ENCODE measurements at places on chromosomes 13 and 19.

DNA sequence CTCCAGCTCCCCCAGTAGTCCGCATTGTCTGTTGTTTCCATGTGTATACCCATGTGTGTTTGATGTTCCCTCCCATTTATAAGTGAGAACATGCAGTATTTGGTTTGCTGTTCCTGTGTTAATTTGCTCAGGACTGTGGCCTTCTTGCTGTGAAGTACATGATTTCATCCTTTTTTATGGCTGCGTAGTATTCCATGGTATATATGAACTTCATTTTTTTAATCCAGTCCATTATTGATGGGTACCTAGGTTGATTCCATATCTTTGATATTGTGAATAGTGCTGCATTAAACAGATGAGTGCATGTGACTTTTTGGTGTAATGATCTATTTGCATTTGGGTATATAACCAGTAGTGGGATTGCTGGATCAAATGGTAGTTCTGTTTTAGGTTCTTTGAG lies 175.2 kb downstream of the PDS5B start:
- H3K27me3 ChIP-seq: no peaks in the 10 kb centered on the region
- peaks cover 6% of the 10 kb centered on the region for H3K36me3 ChIP-seq
- no peak overlapping the region for H3K27ac ChIP-seq
- no peak for DNase-seq
- H3K4me1 ChIP-seq: no peaks in the 10 kb centered on the region

GRCh38 chr13:79413521-79413920 lies 7.5 kb upstream of the RBM26 start:
- H3K27ac ChIP-seq: no peak overlapping the region
- H3K4me1 ChIP-seq: no peaks in the 10 kb centered on the region
- H3K27me3 ChIP-seq: peaks cover 2% of the 10 kb centered on the region
- no peaks in the 10 kb centered on the region for H3K36me3 ChIP-seq
- no peak for DNase-seq
- H3K4me3 ChIP-seq: no peak overlapping the region

- H3K27me3 ChIP-seq: no peaks in the 10 kb centered on the region
- no peaks in the 10 kb centered on the region for H3K36me3 ChIP-seq
- no peak overlapping the region for H3K4me3 ChIP-seq
- peaks cover 3% of the 10 kb centered on the region for H3K4me1 ChIP-seq
- no peak overlapping the region for H3K27ac ChIP-seq
These were observed 185.9 kb upstream of the NBEA start for GRCh38 chr13:34756136-34756535.

- H3K27ac ChIP-seq: no peak overlapping the region
- peaks cover 5% of the 10 kb centered on the region for H3K36me3 ChIP-seq
- H3K4me1 ChIP-seq: peaks cover 11% of the 10 kb centered on the region
- no peak for DNase-seq
- H3K27me3 ChIP-seq: peaks cover 5% of the 10 kb centered on the region
These were observed 61.9 kb upstream of the ATP12A start for GRCh38 chr13:24618011-24618955.

- no peaks in the 10 kb centered on the region for H3K36me3 ChIP-seq
- no peak overlapping the region for H3K4me3 ChIP-seq
- peak overlapping the region; percentile 52 for H3K27ac ChIP-seq
- peaks cover 18% of the 10 kb centered on the region for H3K4me1 ChIP-seq
These were observed 11.9 kb upstream of the FRY start for GRCh38 chr13:32019612-32020233.

GRCh38 chr13:63737418-63737817 lies 2321.8 kb upstream of the PCDH20 start:
- DNase-seq: no peak
- peaks cover 4% of the 10 kb centered on the region for H3K27me3 ChIP-seq
- peaks cover 7% of the 10 kb centered on the region for H3K36me3 ChIP-seq
- H3K27ac ChIP-seq: no peak overlapping the region
- no peak overlapping the region for H3K4me3 ChIP-seq

GRCh38 chr19:17296273-17296672 lies 7.0 kb downstream of the ABHD8 start:
- no peaks in the 10 kb centered on the region for H3K4me1 ChIP-seq
- no peaks in the 10 kb centered on the region for H3K27me3 ChIP-seq
- H3K4me3 ChIP-seq: no peak overlapping the region
- H3K36me3 ChIP-seq: no peaks in the 10 kb centered on the region
- DNase-seq: no peak

- H3K4me1 ChIP-seq: peaks cover 7% of the 10 kb centered on the region
- H3K4me3 ChIP-seq: peak overlapping the region; percentile 58
- peaks cover 19% of the 10 kb centered on the region for H3K27me3 ChIP-seq
- peak overlapping the region; percentile 90 for H3K27ac ChIP-seq
- H3K36me3 ChIP-seq: no peaks in the 10 kb centered on the region
These were observed 24.4 kb upstream of the LDLR start for GRCh38 chr19:11064831-11065303.

GRCh38 chr13:23074075-23074828 lies 106.5 kb upstream of the SGCG start:
- H3K27ac ChIP-seq: no peak overlapping the region
- no peaks in the 10 kb centered on the region for H3K36me3 ChIP-seq
- no peaks in the 10 kb centered on the region for H3K4me1 ChIP-seq
- H3K4me3 ChIP-seq: no peak overlapping the region
- no peaks in the 10 kb centered on the region for H3K27me3 ChIP-seq
- DNase-seq: no peak

- no peak for DNase-seq
- H3K27me3 ChIP-seq: no peaks in the 10 kb centered on the region
- H3K27ac ChIP-seq: no peak overlapping the region
- no peaks in the 10 kb centered on the region for H3K36me3 ChIP-seq
- peaks cover 3% of the 10 kb centered on the region for H3K4me1 ChIP-seq
These were observed 20.3 kb downstream of the OPA3 start for GRCh38 chr19:45564131-45564780.

- H3K36me3 ChIP-seq: no peaks in the 10 kb centered on the region
- H3K27ac ChIP-seq: no peak overlapping the region
- no peak for DNase-seq
- H3K4me3 ChIP-seq: no peak overlapping the region
These were observed 13.8 kb downstream of the ZNF579 start for GRCh38 chr19:55566823-55567222.

GRCh38 chr19:13834244-13835069 lies 39.2 kb downstream of the ZSWIM4 start:
- peaks cover 3% of the 10 kb centered on the region for H3K4me1 ChIP-seq
- no peaks in the 10 kb centered on the region for H3K36me3 ChIP-seq
- H3K4me3 ChIP-seq: peak overlapping the region; percentile 90

- H3K27me3 ChIP-seq: peaks cover 9% of the 10 kb centered on the region
- H3K36me3 ChIP-seq: no peaks in the 10 kb centered on the region
- no peak overlapping the region for H3K27ac ChIP-seq
- DNase-seq: peak; percentile 86
These were observed 29.8 kb downstream of the CERS1 start for GRCh38 chr19:18865973-18866799.

GRCh38 chr13:49240017-49240416 lies 7.7 kb upstream of the CDADC1 start:
- no peak overlapping the region for H3K4me3 ChIP-seq
- H3K27me3 ChIP-seq: peaks cover 2% of the 10 kb centered on the region
- H3K36me3 ChIP-seq: no peaks in the 10 kb centered on the region

DNA sequence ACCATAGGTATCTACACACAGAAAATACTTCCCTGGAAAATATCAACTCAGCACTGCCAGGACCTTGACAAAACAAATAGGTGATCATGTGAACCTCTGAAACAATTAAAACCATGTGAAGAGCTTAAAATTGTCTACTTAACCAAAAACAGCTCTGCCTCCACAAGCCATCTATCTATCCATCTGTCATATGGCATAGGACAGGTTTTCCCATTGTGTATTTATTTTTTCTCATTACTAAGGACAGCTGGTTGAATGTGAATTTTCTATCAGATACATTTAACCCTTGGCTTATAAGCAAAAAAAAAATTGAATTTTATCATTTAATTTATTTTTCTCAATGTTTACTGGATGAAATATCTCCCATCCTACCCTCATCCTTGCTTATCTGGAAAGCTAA lies 279.5 kb downstream of the PCDH9 start:
- H3K27me3 ChIP-seq: peaks cover 2% of the 10 kb centered on the region
- H3K4me1 ChIP-seq: peaks cover 41% of the 10 kb centered on the region
- H3K36me3 ChIP-seq: no peaks in the 10 kb centered on the region
- H3K4me3 ChIP-seq: no peak overlapping the region

- no peak for DNase-seq
- H3K27ac ChIP-seq: no peak overlapping the region
- H3K4me1 ChIP-seq: no peaks in the 10 kb centered on the region
- no peaks in the 10 kb centered on the region for H3K36me3 ChIP-seq
These were observed 36.4 kb upstream of the IGFL1 start for GRCh38 chr19:46192992-46193650.

GRCh38 chr13:50699874-50700663 lies 143.4 kb downstream of the DLEU7 start:
- no peak overlapping the region for H3K27ac ChIP-seq
- H3K27me3 ChIP-seq: no peaks in the 10 kb centered on the region
- H3K4me3 ChIP-seq: no peak overlapping the region

DNA sequence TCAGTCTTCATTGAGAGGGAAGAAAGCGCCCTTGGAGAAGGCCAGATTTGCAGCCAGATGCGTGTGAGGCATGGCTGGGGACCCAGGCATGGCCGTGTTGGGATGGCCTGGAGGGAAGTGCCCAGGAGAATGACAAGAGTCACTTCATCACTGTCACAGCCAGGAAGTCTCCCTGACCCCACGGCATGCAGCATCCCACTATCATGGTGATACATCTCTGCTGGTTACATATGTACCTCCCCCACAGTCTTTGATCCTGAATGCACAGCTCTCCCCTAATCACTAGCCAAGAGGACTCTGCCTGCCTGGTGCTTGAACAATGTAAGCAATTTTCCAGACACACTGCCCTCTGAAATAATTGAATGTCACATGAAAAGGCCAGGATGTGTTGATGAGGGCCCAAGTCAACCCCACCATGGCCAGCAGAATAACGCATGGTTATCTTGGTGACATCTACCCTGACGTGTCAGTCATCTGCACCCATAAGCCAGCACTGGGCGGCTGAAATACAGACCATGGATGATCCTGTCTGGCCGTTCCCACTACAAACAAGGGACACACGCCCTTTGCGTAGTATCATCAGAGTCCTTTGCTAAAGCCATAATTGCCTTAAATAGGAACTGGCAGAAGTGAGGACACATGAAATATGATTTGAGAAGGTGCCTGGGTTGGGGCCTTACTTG lies 149.7 kb upstream of the SPACA7 start:
- DNase-seq: no peak
- no peak overlapping the region for H3K27ac ChIP-seq
- peaks cover 7% of the 10 kb centered on the region for H3K36me3 ChIP-seq
- H3K4me1 ChIP-seq: no peaks in the 10 kb centered on the region

DNA sequence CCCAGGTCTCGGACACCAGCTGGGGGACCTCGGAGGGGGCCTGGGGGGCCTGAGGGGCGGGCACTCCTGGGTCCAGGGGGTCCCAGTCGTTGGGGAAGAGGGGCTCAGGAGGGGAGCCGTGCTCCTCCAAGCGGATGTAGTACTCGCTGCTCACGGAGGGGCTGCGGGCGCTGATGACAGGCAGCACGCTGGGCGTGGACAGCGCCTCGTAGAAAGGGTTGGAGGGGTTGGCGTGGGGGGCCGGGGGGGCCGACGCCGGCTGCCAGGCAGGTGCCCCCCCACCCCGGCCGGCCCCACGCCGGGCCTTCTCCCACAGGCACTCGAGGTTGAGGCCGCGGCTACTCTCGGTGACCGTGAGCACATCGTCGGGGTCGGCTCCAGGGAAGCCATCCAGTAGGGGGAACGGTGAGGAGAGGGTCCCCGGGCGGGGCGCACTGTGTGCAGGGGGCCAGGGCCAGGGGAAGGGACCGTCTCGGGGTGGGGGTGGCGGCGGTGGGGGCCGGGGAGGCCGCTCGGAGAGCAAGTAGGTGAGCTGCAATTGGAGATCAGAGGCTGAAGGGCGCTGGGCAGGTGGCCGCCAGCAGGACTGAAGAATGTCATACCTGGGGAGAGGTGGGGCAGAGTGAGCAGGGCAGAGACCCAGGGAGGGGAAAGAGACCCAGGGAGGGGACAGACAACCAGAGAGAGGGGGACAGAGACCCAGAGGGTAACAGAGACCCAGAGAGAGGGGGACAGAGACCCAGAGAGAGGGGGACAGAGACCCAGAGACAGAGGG lies 12.1 kb downstream of the LMTK3 start:
- peaks cover 12% of the 10 kb centered on the region for H3K27me3 ChIP-seq
- no peak overlapping the region for H3K4me3 ChIP-seq
- no peak for DNase-seq
- no peaks in the 10 kb centered on the region for H3K4me1 ChIP-seq
- no peaks in the 10 kb centered on the region for H3K36me3 ChIP-seq

DNA sequence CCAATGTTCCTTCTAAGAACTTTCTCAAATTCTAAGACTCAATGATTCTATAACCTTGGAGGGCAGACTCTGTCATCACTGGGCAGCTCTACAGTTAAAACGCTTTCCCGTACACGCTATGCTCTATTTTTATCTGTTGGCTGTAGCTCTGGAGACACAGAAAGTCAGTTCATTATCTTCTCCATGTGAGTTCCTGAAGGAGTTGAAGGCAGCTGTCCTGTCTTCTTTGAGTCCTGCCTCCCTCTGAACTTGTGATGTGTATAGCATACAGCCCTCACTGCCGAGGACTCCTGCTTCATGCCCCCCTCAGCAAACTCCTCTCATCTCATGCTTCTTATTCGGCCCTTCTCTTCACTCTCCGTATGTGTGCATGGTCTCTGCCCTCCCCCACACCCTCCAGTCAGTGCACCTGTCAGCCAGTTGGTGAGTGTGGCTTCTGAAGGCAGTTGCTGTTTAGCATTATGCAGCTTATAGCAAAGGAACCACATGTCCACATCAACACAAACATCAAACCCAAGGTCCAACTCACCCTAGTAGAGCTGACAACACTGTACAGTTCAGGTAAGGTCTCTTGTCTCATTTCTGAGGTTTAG lies 504.9 kb downstream of the DIAPH3 start:
- H3K4me3 ChIP-seq: no peak overlapping the region
- H3K4me1 ChIP-seq: peaks cover 6% of the 10 kb centered on the region
- H3K36me3 ChIP-seq: peaks cover 4% of the 10 kb centered on the region
- no peak overlapping the region for H3K27ac ChIP-seq
- H3K27me3 ChIP-seq: no peaks in the 10 kb centered on the region

DNA sequence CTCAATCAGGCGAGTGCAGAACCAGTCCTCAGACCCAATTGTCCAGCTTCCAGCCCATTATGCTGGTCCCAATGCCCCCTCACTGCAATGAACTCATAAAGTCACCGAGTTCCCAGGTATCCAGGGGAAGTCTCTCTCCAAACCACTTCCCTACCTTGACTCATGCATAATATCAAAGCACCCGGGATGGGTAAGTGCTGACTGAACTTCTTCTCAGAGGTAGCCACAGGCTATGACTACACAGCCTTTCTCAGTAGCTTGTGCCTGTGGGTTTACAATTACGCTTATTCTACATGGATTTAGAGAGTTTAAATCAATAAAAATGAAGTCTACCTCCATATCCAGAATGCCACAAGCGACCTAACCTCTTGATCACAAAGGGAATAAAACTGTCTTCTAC lies 1.7 kb upstream of the C13orf42 start:
- H3K4me1 ChIP-seq: peaks cover 5% of the 10 kb centered on the region
- H3K36me3 ChIP-seq: no peaks in the 10 kb centered on the region
- no peak for DNase-seq
- no peak overlapping the region for H3K27ac ChIP-seq
